ENCODE measurements at places on chromosomes 12 and 14. TPM values are rescaled to one million over a fixed set of nuclear protein-coding genes. Genes with fewer than 3 reads are reported as not detected.

GRCh38 chr14:73221945-73222344 lies 15.4 kb upstream of the PAPLN start:
- DNase-seq, result no peak

- DNase-seq, result no peak
Measured at GRCh38 chr12:49966511-49967041, 4.9 kb downstream of the AQP5 start.

DNA sequence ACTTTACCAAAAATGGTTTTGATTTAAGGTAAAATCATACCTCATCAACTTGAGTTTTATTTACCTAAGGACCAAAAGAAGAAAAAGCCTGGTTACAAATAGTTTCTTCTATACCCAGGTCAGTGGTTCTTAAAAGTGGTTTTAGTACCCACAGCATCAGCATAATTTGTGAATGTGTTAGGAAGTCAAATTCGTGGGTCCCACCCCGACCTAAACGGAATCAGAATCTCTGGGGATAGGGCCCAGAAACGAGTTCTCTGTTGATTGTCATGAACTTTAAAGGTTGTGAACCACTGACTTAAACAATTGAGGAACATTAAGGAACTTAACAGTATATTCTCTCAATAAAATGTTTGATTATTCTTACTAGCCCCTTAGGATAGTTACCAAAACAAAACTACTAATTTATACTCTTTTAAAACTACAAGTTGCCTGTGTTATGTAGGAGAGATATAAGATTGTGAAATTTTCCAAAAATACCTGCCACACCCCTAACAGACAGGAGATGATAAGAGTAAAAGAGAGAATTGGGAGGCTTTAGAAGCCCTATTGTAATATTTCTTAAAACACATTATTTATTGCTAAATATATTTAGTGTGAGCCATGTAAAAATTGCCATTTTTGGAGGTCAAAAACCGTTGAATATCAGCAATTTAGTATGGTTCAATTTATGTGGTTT lies 669 bp upstream of the SLC25A21 start:
- no peak for DNase-seq

The IRAK3 gene
- 4.0 TPM for total RNA-seq

The OTX2 gene
- not detected for total RNA-seq

The STXBP6 gene
- 19.9 TPM for total RNA-seq

The PPP1R13B gene
- total RNA-seq, result 52.9 TPM
